ENCODE measurements at places on chromosomes 2 and 18. TPM values are rescaled to one million over a fixed set of nuclear protein-coding genes. Genes with fewer than 3 reads are reported as not detected.

- no peak for DNase-seq
Observed at GRCh38 chr2:46821600-46821999, 94.0 kb downstream of the MCFD2 start.

- DNase-seq = no peak
Observed at GRCh38 chr18:58221060-58221725, 177.2 kb downstream of the NEDD4L start.

- no peak for DNase-seq
Observed at GRCh38 chr2:18922276-18922675, 332.9 kb upstream of the NT5C1B start.

GRCh38 chr2:228777855-228778355, 493.2 kb downstream of the PID1 start:
- DNase-seq = no peak

- no peak for DNase-seq
Observed at GRCh38 chr18:49013961-49014604, 63.3 kb upstream of the SMAD7 start.

GRCh38 chr2:200466425-200467418, 43.1 kb downstream of the KCTD18 start:
- DNase-seq = no peak

LMAN1 gene
- polyA plus RNA-seq = 24.4 TPM
